ENCODE measurements at places on chromosomes 5 and 9. TPM values are rescaled to one million over a fixed set of nuclear protein-coding genes. Genes with fewer than 3 reads are reported as not detected.
A peak's percentile ranks its signal among the peaks of the same experiment; 100 is the strongest.

BDP1 gene
- 25.7 TPM for total RNA-seq

SHC3 gene
- 1.5 TPM for total RNA-seq

SPATA9 gene
- total RNA-seq: not detected

DNA sequence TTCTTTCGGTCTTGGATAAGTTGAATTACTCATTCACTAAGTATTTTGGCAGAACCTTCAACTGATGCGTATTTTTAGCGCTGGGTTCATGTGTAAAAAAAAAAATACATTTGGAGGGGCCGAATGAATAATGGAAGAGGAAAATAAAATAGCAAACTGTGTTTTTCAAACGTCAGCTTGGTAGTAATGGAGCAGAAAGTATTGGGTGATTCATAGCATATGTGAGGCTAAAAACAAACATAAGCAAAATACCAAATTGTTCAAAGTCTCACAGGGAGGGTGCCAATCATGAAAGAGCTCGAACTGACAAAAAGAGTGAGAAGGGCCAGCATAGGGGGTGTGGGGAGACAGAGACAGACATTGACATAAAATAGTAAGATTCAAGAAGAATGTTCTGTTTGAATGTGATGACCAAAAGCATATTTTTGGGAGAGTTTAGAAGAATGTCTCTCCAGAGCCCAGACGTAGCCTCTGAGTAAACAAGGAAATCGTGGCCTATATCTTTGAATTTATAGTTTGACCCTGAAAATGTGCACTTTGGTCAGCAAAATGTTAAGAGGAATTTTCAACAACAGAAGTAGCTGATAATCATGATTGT lies 174.9 kb upstream of the HMHB1 start:
- no peak for DNase-seq

DNA sequence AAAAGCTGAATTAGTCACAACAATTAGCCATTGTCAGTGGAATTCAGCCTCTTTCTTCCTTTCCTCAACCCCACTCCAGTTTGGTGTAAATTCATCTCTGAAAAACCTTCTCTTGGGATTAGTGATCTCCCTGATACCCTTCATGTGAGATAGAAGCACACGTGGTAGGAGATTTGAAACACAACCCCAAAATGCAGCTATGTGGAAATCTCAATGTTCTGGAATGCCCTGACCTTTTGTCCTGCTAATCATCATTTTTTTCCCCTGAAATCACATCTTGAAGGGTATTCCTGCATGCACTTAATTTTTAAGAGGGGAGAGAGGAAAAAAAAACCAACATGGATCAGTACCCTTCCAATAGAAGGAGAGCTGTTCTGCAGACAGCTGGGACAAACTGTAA lies 612.6 kb downstream of the EBF1 start:
- DNase-seq: no peak

DNA sequence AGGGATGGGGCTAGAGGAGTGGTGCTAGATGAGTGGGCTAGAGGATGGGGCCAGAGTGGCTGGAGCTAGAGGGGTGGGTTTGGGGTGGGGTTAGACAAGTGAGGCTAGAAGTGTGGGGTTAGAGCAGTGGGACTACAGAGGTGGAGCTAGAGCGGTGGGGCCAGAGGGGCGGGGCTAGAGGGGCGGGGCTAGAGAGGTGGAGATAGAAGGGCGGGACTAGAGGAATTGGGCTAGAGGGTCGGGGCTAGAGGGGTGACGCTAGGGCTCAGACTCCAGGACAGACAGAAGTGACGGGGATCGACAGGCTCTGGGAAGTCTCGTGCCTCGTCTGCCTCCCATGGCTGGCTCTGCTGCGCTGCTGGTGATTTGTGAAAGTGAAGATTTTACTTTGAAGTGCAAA lies 31.0 kb upstream of the TENT4A start:
- no peak for DNase-seq

DNA sequence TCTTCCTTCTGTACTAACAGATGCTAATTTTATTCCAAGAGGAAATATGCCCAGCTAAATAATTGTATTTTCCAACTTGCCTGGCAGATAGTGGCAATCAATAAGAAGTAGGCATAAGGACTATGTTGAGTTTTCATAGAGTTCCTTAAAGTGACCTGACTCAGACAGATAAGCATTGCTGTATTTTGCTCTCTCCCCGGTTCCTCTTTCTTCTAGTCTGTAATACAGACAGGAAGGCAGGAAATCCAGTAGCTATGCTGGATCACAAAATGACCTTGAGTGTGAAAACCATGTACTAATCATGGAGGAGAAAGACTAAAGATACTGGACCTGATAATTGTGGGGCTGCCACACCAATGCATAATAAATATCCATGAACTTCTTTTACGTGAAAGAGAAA lies 701.7 kb downstream of the CETN3 start:
- no peak for DNase-seq

GRCh38 chr9:72858089-72858912 lies 94.6 kb downstream of the ALDH1A1 start:
- DNase-seq: peak; percentile 85

DNA sequence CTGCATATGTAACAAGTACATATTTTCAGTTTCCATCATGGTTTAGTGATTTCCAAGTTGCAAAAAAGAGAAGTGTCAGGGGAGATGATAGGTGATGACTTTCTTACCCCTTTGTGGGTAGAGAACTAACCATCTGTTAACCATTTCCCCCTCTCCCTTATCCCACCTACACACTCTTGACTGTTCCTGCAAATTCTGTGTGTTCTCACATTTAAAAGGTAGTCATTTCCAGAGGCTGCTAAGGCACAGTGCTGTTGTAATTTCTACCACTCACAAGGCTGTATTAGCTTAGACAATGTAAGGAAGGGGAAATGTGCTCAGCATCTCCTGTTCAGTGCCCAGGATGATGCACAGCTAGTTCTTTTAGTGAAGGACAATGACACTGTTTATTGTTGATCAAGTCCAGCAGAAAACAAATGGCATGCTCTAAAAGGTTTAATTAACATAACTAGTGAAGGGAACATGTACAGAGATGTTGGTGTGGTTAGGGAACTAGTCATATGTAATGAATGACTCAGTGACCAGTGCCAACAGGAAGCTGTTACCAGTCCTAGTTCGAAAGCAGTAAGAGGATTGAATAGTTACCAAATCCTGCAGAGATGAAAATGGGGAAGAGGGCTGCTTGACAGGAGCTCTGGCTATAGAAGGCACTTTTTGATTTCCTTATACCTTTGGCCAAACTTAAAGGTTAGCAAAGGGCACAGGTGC lies 165.1 kb downstream of the PLK2 start:
- no peak for DNase-seq

- no peak for DNase-seq
Measured at GRCh38 chr5:34562791-34563190, 93.3 kb upstream of the RAI14 start.

DNA sequence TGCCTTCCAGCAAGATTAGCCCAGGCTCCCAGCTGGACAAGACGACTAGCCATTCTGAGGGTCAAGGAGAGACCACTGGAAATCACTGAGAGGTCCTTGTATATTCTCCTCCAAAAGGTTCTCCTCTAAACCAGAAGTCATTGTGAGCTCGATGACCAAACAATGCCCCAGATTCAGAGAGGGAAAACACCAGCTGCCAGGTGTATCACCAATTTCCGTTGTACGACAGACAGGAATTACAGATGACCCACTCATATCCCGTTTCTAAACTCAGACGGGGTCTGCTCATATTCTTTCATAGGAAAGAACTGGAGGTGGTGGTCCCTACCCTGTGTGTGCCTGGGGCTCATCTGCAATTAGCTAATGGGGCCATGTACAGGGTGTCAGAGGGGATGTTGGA lies 14.2 kb downstream of the FAXDC2 start:
- no peak for DNase-seq

Data from Peyer's patch (tissue), 4 donors.